ENCODE measurements at places on chromosomes 1 and 21.

GRCh38 chr1:61046434-61046833 lies 35.9 kb upstream of the NFIA start:
- DNase-seq: no peak

GRCh38 chr1:162391790-162392563 lies 10.4 kb downstream of the C1orf226 start:
- no peak for DNase-seq

GRCh38 chr21:25396135-25396711 lies 211.1 kb downstream of the MRPL39 start:
- no peak for DNase-seq

- no peak for DNase-seq
Observed at GRCh38 chr1:113170519-113170918, 97.5 kb downstream of the LRIG2 start.

GRCh38 chr1:3033040-3033789 lies 11.9 kb downstream of the ACTRT2 start:
- DNase-seq: no peak

- no peak for DNase-seq
Observed at GRCh38 chr1:164337885-164338284, 221.1 kb upstream of the PBX1 start.

DNA sequence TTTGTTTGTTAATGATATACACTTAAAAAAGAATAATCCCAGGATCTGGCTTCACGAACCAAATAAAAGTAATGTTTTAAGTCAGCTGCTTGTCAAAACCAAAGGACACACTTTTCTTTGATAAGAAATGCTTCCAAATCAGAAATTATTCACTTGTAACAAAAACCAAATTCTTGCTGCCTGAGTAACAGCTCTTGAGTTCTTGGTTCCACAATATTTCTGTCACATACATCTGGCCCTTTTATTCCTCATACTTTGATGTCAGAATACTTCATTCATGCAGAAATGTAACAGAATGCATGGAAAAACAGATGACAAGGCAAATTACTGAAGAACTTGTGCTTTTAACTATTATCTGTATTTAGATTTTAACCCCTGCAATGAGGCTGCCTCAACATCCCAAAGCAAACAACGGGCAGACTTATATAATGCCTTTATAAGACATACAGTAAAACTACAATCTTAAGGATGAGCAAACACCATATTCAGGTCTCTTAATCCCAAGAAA lies 1.5 kb downstream of the VAMP4 start:
- no peak for DNase-seq
